ENCODE measurements at places on chromosomes 7 and 10. TPM values are rescaled to one million over a fixed set of nuclear protein-coding genes. Genes with fewer than 3 reads are reported as not detected.

Gene CRYGN
- not detected for total RNA-seq

Gene ACTL6B
- total RNA-seq: not detected

Gene CNTNAP2
- total RNA-seq: 0.94 TPM

Gene KCNH2
- total RNA-seq: 0.82 TPM

Gene STK31
- 1.3 TPM for total RNA-seq

Gene SUN3
- not detected for total RNA-seq

Gene FKBP6
- total RNA-seq: not detected

Gene GSTO2
- 9.5 TPM for total RNA-seq

Gene AASS
- total RNA-seq: 27.4 TPM

DNA sequence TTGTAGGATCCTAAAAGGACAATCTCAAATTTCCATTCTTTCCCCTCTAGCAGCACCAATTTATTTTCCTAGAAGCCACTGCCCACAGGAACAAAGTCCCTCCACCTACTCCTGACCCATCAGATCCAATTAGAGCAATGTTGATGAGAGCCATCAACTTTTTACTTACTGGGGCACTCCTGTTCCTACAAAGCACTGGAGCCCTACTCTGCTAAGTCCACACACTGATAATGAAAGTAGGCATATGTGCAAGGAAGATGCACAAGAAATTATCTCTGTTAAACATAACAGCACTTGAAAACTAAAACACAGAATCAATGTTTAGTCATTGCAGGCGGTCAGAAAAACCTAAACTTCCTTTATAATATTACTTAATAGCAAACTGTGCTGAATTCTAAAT, 3.6 kb downstream of the HERPUD2 start:
- H3K27me3 ChIP-seq: no peaks in the 10 kb centered on the region
- peaks cover 27% of the 10 kb centered on the region for H3K4me1 ChIP-seq
- H3K36me3 ChIP-seq: no peaks in the 10 kb centered on the region
- no peak overlapping the region for H3K4me3 ChIP-seq

DNA sequence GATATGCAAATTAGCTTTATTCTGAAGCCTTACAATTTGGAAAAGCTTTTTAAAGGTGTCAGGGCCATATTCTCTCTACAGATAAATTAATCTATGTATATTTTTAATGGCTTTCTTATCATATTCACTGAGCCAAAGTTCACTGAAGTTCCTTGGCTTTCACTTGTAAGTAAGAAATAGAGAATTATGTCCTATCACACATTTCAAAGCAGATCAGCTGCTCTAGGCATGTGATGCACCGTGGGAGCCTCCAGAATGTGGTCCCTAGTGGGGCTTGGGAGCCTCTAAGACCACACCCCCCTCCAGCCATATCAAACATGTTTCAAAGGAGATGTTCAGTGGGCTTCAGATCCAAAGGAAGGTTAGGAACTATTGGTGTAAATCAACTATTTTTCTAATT, 51.5 kb downstream of the LAMB4 start:
- H3K27me3 ChIP-seq: no peaks in the 10 kb centered on the region
- no peak overlapping the region for H3K4me3 ChIP-seq
- H3K27ac ChIP-seq: no peak overlapping the region
- no peaks in the 10 kb centered on the region for H3K36me3 ChIP-seq

DNA sequence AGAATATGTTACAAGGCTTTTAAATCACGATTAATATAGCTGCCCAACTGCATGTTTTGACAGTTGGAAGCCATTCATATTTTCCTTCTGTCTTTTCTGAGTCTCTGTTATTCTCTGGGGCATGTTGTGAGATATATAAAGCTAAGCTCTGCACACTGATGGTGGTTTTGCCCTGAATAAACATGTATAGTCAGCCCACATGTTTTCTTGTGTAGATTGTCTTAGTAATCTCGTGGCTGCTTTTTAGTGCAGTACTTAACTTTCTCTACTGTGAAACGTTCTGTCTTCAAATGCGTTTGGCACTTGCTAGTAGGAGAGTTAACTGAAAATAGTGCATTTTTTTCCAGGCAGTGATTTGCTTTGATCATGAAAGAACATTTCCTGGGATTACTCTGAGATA, 268.5 kb downstream of the DNAJB9 start:
- H3K36me3 ChIP-seq: no peaks in the 10 kb centered on the region
- no peak overlapping the region for H3K4me3 ChIP-seq
- H3K4me1 ChIP-seq: no peaks in the 10 kb centered on the region
- H3K27me3 ChIP-seq: no peaks in the 10 kb centered on the region

DNA sequence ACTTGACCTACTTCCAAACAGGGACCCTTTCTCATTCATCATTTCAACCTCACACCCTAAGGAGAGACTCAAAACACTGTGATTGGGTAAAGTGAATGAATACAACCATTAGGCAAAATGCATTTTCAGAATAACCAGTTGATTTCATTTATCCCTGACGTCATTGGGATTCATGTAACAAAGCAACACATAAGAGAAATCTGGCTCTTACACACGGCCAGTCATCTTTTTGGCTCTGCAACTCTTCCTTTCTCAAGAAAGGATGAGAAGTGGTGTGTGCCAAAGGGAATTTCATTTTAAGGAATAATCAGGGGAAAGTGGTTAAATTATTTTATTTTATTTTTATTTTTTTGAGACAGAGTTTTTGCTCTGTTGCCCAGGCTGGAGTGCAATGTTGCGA, 83.1 kb downstream of the CPVL start:
- H3K4me3 ChIP-seq: no peak overlapping the region
- H3K4me1 ChIP-seq: no peaks in the 10 kb centered on the region
- DNase-seq: no peak
- no peaks in the 10 kb centered on the region for H3K27me3 ChIP-seq

GRCh38 chr10:79282388-79282787, 64.9 kb upstream of the PPIF start:
- peak overlapping the region; percentile 94 for H3K27ac ChIP-seq
- H3K27me3 ChIP-seq: no peaks in the 10 kb centered on the region
- H3K36me3 ChIP-seq: no peaks in the 10 kb centered on the region
- H3K4me3 ChIP-seq: no peak overlapping the region
- DNase-seq: no peak

DNA sequence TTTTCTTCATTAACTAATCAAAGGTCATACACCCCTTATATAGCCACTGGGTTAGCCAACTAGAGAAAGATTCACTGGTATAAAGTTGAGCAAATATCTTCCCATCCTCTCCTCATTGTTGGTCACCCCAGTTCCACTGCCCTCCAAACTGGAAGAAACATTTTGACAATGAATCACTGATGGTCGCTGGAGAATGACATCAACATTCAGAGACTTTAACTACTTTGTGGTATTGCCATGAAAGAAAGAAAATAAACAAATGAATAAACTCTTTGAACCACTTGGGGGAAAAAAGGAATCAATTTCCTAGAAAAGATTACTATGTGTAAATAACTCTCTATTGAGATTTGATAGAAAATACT, 23.4 kb downstream of the HYCC1 start:
- no peak overlapping the region for H3K4me3 ChIP-seq
- H3K36me3 ChIP-seq: no peaks in the 10 kb centered on the region
- DNase-seq: no peak
- H3K27ac ChIP-seq: no peak overlapping the region
- no peaks in the 10 kb centered on the region for H3K4me1 ChIP-seq

- H3K36me3 ChIP-seq: no peaks in the 10 kb centered on the region
- no peaks in the 10 kb centered on the region for H3K27me3 ChIP-seq
- H3K4me1 ChIP-seq: no peaks in the 10 kb centered on the region
- H3K4me3 ChIP-seq: no peak overlapping the region
- no peak overlapping the region for H3K27ac ChIP-seq
Measured at GRCh38 chr7:14196555-14196954, 207.1 kb upstream of the ETV1 start.

DNA sequence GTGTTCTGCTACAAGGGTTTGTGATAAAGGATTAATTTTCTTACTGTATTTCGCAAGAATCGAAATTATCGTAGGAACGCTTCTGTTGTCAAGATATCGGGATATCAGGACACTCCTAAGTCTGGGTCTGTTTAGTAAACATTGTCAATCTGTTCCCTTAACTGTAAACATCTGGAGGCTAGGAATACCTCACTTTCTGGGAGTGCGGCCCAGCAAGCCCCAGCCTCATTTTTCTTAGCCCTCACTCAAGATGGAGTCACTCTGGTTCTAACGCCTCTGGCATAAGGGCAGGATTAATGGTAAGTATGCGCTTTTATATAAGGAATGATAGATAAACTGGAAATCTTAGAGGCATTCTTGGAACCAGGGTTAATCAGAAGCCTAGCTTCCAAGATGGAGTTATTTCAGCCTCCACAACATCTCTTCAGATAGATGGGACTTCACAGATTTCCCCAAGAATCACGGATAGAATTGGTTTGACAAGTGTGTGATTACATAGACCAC, 30.1 kb upstream of the CCL24 start:
- peak overlapping the region; percentile 84 for H3K27ac ChIP-seq
- no peak overlapping the region for H3K4me3 ChIP-seq
- H3K4me1 ChIP-seq: peaks cover 8% of the 10 kb centered on the region
- H3K27me3 ChIP-seq: no peaks in the 10 kb centered on the region
- H3K36me3 ChIP-seq: no peaks in the 10 kb centered on the region

- no peak for DNase-seq
- H3K4me3 ChIP-seq: no peak overlapping the region
- H3K4me1 ChIP-seq: no peaks in the 10 kb centered on the region
- H3K27me3 ChIP-seq: no peaks in the 10 kb centered on the region
- H3K36me3 ChIP-seq: no peaks in the 10 kb centered on the region
Measured at GRCh38 chr7:39228946-39229345, 251.2 kb downstream of the POU6F2 start.

DNA sequence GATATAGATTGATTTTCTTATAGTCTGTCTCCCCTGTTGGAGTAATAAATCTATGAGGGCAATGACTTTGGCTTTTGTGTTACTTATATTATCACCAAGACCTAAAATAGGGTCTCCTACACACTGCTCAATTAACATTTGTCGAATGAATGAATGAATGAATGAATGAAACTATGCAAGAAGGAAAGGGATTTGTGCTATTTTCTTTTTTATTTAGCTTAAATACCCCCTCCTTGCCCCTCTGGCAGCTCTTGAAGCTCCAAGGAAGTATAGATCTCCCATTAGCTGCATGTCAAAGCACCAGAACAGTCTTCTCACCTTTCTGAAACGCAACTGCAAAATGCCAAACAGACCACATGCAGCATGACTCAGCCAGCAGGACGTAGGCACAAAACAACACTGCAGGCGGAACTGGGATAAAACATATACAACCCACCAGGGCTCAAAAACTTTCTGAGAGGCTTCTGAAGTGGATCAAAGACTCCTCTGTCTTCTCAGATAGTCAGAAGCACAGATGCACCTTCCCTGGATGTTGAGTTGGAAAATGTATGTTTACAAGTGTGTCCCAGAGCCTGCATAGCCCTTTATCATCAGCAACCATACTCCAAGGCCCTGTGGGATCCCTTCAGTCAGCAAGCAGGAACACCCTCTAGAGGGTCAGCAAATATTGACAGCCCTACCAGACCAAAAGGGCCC, 187.8 kb downstream of the NPSR1 start:
- H3K4me3 ChIP-seq: no peak overlapping the region
- H3K4me1 ChIP-seq: no peaks in the 10 kb centered on the region
- H3K27me3 ChIP-seq: no peaks in the 10 kb centered on the region

- no peaks in the 10 kb centered on the region for H3K4me1 ChIP-seq
- peak; percentile 21 for DNase-seq
- no peaks in the 10 kb centered on the region for H3K27me3 ChIP-seq
- H3K4me3 ChIP-seq: no peak overlapping the region
Measured at GRCh38 chr10:109275960-109276359, 647.4 kb downstream of the XPNPEP1 start.

- no peaks in the 10 kb centered on the region for H3K4me1 ChIP-seq
- H3K4me3 ChIP-seq: no peak overlapping the region
- H3K36me3 ChIP-seq: no peaks in the 10 kb centered on the region
- H3K27me3 ChIP-seq: no peaks in the 10 kb centered on the region
Measured at GRCh38 chr10:85319826-85320225, 991.4 kb downstream of the CCSER2 start.

- H3K27ac ChIP-seq: no peak overlapping the region
- H3K27me3 ChIP-seq: peaks cover 6% of the 10 kb centered on the region
- H3K4me1 ChIP-seq: peaks cover 4% of the 10 kb centered on the region
- H3K4me3 ChIP-seq: no peak overlapping the region
Measured at GRCh38 chr7:71752171-71752935, 620.4 kb downstream of the GALNT17 start.

DNA sequence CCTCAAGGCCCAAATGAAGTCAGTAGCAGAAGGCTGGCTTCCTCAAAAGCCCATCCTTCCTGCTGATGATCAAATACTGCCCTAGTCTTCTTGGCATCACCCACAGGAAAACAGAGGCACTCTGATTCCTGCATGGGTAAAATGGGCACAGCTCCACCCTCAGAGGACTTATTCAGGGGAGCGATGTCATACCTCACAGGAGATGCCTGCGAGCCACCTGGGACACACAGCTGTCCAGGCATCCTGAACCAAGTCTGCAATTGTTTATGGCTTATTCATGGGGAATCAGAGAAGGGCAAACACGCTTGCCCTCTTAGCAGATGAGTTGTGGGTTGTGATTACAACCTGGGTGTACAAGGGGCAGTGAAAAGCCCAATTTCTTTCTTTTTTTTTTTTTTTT, 22.0 kb upstream of the LMTK2 start:
- H3K27me3 ChIP-seq: no peaks in the 10 kb centered on the region
- no peaks in the 10 kb centered on the region for H3K4me1 ChIP-seq
- no peaks in the 10 kb centered on the region for H3K36me3 ChIP-seq

- peaks cover 39% of the 10 kb centered on the region for H3K4me1 ChIP-seq
- DNase-seq: peak; percentile 44
- peak overlapping the region; percentile 98 for H3K27ac ChIP-seq
- H3K4me3 ChIP-seq: peak overlapping the region; percentile 70
Measured at GRCh38 chr7:66627151-66627681, 1.5 kb upstream of the KCTD7 start.

DNA sequence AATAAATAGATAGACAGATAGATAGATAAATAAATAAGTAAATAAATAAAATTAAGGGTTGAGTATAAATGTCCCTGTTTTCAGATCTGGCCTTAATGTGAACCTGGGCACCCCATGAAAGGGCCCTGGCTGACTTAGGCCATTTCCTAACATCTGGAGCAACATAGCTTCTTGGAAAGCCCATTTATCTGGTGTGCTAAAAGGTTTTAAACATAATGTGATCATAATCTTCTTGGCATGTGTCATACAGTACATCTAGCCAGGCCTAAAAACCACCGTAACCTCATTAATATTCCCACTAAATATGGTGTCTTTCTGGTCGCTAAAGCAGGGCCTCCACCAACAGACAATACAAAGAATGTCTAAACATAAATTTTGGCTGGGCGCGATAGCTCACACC, 142.8 kb downstream of the BTAF1 start:
- H3K4me3 ChIP-seq: no peak overlapping the region
- H3K27me3 ChIP-seq: no peaks in the 10 kb centered on the region
- H3K36me3 ChIP-seq: no peaks in the 10 kb centered on the region
- no peak overlapping the region for H3K27ac ChIP-seq
- DNase-seq: no peak

GRCh38 chr7:100489824-100490223, 6.1 kb downstream of the NYAP1 start:
- H3K27me3 ChIP-seq: peaks cover 30% of the 10 kb centered on the region
- no peaks in the 10 kb centered on the region for H3K36me3 ChIP-seq
- H3K4me1 ChIP-seq: peaks cover 7% of the 10 kb centered on the region
- H3K4me3 ChIP-seq: no peak overlapping the region

All from left lung (tissue), 14 donors.